NCI-H2081 (cell line): ENCODE measurements at places on chromosomes 7 and 10.

DNA sequence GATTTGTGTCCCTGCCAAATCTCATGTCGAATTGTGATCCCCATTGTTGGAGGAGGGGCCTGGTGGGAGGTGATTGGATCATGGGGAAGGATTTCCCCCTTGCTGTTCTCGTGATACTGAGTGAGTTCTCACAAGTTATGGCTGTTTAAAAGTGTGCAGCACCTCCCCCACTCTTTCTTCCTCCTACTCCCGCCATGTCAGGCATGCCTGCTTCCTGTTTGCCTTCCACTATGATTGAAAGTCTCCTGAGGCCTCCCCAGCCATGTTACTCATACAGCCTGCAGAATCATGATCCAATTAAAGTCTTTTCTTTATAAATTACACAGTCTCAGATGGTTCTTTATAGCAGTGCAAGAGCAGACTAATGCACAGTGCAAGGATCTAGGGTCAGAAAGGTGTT lies 75.4 kb downstream of the CALD1 start:
- DNase-seq: no peak

DNA sequence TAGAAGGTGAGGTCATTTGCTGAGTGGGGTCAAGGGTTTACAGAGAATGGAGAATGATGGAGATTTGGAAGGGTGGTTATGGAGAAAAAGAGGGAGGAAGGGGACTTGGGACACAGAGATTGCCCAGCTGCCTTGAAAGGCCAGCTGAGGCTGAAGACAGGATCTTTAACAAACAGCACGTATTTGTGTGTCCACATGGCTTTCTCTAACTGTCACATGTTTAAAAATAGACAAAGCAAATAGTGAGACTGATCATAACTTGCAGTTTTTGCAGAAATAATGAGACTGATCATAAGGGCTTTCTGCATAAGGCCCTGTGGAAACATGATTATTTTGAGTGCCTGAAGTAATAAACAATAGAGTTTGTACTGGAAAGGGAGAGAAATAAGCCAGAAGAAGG lies 212.7 kb downstream of the HDAC9 start:
- DNase-seq: no peak

DNA sequence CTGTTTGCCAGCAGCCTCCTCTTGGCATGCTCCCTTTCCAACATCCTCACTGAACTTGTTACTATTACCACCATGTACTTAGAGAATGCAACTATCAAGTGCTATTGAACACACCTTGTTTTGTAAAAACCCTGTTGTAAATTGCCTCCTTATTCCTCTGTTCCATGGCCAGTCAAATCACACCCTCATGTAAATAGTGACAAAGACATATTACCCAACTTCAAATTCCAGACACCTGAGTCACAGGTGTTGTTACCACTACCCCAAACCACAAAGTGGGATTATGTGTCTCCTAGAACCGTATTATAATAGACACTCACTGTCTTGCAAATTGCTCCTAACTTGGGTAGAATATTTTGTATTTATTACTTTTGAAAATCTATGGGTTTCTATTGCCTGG lies 263.2 kb upstream of the C7orf33 start:
- no peak for DNase-seq

GRCh38 chr7:90473814-90474213 lies 4.4 kb downstream of the PTTG1IP2 start:
- no peak for DNase-seq

DNA sequence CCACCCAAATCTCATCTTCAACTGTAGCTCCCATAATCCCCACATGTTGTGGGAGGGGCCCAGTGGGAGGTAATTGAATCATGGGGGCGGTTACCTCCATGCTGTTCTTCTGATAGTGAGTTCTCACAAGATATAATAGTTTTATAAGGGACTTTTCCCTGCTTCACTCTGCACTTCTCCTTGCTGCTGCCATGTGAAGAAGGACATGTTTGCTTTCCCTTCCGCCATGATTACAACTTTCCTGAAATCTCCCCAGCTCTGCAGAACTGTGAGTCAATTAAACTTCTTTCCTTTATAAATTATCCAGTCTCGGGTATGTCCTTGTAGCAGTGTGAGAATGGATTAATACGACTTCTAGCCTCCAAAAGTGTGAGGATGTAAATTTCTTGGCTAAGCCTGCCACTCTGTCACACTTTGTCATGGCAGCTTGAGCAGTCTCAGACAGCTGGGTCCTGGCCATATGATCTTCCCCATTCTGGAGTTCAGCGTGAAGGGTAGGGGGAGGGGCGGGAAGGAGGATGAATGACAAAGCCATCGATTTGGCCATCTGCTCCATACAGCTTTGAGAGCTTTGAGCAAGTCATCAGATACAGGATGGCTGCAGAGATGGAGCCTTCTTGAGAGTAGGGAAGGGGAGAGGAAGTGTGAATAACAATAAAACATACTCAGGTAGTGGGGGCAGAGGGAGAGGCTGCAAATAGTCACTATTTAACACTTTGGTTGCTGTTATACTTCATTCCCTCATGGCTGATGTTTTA lies 19.1 kb upstream of the INPP5F start:
- DNase-seq: no peak

DNA sequence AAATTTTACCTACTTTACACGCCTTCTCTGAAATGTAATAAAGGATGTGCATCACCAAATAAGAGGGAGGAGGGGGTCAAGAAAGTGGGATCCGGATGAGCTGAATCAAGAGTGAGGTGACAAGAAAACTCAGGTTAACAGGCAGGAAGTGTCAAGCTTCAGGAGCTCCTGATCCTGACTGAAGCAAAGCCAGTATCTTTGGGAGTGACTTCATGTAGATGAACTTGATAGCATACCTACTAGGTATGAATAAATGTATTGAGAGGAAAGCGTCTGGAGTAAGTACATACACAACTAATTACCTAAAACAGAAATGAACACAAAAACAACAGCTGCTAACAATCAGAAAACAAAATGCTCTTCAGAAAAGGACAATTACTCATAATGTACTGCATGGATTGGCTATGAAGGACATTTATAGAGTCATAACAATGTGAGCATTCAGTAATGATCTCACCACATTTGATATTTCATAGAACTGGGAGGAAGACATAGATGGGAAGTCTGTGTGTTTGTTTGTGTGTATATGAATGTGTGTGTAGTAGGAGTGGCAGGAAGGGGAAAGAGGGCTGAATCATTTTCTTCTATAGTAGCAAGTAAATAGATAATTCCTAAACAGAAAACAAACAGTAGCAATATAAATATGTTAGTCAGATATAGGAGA lies 29.4 kb downstream of the PRKG1 start:
- no peak for DNase-seq

- no peak for DNase-seq
Measured at GRCh38 chr7:96959135-96959534, 46.2 kb upstream of the DLX6 start.

DNA sequence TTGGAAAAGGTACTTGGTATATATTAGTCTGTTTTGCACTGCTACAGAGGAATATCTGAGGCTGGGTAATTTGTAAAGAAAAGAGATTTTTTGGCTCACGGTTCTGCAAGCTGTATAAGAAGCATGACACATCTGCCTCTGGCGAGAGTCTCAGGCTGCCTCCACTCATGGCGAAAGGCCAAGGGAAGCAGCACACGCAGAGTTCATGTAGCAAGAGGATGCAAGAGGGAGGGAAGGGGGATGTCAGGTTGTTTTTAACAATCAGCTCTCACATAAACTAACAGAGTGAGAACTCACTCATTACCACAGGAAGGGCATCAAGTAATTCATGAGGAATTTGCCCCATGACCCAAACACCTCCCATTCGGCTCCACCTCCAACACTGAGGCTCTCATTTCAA lies 484.8 kb upstream of the DPP6 start:
- no peak for DNase-seq

DNA sequence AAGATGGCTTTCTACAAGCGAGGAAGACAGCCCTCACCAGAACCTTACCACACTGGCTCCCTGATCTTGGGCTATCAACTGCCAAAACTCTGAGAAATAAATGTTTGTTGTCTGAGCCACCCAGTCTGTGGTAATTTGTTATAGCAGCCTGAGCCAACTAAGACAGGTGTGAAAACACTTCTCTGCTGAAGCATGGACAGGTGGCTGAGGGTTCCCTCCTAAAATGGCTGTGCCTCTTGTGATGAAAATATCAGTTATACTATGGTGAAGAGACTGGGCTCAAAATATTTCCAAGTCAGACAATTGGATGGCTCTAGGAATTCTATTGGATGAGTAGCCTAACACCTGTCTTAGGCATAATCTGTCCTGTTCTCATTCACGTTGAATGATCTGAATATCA lies 78.1 kb downstream of the CDK1 start:
- no peak for DNase-seq

DNA sequence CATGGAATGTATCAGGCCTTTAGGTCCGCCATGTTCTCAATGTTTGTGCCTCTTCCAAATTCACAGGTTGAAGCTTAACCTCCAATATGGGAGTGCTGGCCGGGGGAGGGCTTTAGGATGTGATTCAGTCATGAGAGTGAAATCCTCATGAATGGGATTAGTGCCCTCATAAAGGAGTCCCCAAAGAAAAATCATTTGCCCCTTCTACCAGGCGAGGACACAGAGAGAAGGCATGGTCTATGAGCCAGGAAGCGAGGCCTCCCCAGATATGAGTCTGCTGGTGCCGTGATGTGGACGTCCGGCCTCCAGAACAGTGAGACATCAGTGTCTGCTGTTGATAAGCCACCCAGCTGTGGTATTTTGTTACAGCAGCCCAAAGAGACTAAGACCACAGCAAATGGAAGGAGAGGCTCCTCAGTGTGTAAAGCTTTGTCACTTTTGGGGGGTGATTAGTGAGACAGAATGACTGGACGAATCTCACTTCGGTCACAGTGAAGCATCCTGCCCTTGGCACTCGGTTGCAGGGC lies 231.3 kb upstream of the KLF6 start:
- no peak for DNase-seq

GRCh38 chr7:23276376-23276775 lies 22.8 kb upstream of the MALSU1 start:
- DNase-seq: peak; percentile 19

DNA sequence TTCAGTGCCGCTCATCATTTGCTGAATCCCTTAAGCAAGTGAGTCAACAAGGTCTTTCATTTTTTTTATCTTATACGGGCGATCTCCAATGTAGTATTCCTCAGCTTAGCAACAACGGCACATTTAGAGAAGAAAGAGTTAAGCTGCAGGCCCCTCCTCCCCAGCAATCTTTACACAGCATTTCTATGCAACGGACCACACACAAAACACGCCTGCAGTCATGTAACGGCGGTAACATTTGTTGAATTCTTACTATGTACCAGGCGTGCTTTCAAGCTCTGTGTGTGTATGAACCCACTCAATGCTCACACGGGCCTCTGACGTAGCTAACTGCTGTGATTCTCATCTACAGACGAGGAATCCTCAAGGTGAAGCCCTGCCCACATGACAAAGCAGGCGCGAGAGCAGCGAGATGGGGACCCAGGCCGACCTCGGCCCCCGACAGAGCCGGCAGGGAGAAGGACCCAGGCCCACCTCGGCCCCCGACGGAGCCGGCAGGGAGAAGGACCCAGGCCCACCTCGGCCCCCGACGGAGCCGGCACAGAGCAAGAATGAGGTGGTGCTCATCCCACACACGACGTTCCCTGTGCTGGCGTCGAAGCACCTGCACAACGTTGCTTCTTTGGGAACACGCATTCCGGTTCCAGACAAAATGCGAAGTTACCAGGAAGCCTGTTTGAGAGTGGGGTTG lies 240.7 kb downstream of the ZMYND11 start:
- DNase-seq: no peak

- no peak for DNase-seq
Measured at GRCh38 chr10:100413173-100413572, 49.6 kb upstream of the WNT8B start.
